ENCODE measurements at places on chromosomes 2 and 18.

- peak; percentile 32 for DNase-seq
These were observed 43.4 kb downstream of the ZNF516 start for GRCh38 chr18:76451396-76452331.

DNA sequence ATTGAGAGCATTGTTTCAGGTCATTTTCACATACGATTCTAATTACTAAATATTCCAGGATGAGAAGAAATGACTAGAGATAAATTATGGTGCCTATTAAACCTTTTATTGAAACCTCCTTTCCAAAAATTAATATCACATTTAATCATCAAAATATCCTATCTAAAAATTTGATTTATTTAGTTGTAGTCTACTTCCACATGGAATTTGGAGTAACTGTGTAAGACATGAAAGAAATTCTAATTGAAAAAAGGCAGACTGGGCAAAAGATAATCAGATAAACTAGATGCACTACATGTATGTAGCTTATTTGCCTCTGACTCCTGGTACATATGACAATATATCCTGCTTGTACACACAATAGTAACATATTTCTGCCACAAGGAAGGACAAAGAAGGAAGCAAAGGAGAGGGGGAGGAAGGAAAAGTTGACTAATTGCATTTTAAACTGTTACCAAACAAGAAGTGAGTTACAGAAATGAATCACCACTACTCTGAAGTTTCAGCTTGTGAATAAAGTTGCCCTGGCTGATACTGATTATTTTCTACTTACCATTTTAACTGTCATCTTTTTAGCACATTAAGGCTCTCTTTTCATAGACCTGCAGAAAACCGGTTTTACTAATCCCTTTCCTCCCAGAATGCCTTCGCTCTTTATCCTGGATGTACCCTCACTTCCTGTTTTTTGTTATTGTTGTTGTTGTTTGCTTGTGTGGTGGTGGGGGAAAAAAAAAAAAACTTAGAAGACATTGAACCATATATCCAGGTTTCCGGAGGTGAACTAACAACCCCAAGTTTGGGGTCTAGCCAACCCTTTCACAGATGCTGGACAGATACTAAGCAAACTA is 28.4 kb downstream of the NRXN1 start:
- DNase-seq, result no peak

GRCh38 chr2:208112969-208113368 is 11.4 kb downstream of the CRYGD start:
- DNase-seq, result peak; percentile 9

- DNase-seq, result no peak
These were observed 105.4 kb downstream of the KCNH7 start for GRCh38 chr2:162732946-162733698.

GRCh38 chr2:21821672-21822227 is 698.0 kb downstream of the TDRD15 start:
- no peak for DNase-seq

GRCh38 chr2:2890901-2891300 is 486.7 kb downstream of the EIPR1 start:
- no peak for DNase-seq

DNA sequence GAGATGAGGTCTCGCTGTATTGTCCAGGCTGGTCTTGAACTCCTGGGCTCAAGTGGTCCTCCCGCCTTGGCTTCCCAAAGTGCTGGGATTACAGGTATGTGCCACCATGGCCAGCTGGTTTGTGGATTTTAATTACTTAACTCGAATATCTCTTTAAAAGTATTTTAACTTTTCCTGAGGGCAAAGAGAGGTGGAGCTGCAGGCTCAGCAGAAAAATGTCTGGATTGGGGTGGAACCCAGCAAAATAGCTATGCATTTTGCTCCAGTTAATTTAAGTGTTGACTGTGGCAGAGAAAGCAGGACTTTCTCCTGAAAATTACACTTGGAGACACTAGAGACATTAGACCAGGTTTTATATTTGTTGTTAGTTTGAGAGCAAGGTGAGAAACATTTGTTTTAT is 35.5 kb upstream of the TXNDC2 start:
- DNase-seq, result no peak

DNA sequence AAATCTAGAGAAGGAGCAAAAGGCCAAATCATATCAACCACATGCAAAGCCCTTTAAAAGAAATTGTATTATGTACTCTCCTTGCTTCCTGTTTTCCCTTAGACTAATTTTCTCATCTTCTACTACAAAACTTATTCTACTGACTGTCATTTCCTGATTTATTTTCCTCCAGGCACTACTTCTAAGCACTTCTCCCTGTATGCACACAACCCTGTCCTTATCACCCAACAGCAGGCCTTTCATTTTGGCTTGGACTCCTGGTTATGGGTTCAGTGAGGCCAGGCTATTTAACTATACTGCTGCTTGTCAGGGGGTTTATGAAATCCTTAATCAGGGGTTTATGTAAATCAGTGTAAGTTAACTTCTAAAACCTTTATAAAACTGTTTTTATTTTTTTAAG is 205.1 kb upstream of the FAM98A start:
- no peak for DNase-seq

GRCh38 chr18:63206433-63207142 is 113.0 kb downstream of the BCL2 start:
- DNase-seq, result no peak

DNA sequence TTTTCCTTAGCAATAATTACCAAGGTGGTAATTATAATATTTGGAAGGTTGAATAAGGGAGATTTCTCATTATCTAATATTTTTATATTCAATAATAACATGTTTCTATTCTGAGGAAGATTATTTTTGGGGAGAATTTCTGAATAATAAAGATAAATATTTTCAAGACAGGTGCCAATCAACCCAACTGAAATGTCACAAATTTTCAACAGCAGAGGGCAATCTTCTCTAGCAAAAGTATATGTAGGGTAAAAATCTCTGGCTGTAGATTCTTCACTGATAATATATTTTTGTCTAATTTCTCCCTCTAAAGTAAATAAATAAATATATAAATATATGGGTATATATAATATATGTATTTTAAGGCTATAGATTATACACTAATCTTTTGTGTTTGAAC is 1187.2 kb upstream of the CRIM1 start:
- no peak for DNase-seq

DNA sequence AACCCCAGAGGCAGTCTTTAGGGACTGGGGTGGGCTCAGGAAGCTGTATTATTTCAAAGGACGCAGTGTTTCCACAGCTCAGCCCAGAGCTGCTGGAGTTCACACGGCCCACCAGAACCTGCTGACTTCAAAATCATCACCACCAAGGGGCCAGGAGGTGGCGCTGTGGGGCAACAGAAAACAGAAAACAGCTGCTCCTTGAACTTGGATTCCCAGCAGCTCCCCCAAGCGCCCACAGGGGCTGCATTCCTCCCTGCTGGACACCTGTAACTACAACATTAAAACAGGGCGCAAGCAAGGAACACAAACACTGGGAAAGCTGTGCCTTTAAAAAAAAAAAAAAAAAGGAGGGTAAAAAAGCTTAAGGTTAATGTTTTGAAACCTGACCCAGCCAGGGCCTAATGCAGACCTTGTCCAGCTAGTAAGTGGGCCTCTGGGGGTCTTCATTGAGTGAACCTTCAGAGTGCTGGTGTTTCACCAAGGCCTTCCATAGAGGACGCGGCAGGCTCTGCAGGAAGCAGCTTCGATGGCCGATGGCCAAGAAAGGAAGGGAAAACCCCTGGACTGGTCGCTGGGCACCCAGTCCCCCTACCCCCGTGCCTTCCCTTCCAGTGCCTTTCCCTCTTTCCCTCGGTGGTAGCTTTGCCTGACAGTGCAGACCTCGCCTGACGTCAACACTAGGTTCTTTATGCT is 25.9 kb downstream of the MLPH start:
- DNase-seq, result peak; percentile 91

GRCh38 chr2:226683196-226683595 is 116.4 kb downstream of the IRS1 start:
- no peak for DNase-seq

GRCh38 chr18:74733598-74733997 is 135.9 kb downstream of the ZNF407 start:
- no peak for DNase-seq

DNA sequence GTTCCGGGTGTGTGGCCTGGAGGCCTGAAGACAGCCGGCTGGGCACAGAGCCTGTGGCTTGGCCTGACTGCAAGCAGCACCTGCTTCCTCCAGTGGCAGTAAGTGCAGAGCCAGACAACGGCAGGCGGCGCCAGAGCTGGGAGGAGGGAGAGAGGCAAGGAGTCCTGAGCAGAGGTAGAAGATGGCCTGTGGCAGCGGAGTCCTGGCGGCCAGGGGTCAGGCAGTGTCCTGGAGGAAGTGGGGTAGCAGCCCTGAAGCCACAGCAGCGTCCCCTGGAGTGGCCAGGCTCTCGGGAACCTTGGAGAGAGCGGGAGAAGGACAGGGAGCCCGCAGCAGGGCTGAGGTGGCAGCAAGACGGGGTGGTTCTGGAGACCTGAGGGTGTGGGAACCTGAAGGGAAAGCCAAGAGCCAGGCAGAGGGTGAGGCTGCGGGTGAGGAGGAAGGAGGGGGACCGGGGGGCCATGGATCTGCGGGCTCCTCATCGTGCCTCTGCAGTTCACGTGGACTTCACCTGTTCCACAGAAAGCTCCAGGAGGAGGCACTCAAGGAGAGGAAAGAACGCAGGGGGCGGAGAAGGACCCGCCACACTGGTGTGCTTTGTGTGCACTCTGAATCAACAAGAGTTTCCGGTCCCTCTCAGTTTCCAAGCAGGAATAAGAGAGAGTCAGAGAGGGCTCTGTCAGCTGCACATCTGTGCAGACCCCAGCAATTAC is 85.9 kb downstream of the USP40 start:
- no peak for DNase-seq

DNA sequence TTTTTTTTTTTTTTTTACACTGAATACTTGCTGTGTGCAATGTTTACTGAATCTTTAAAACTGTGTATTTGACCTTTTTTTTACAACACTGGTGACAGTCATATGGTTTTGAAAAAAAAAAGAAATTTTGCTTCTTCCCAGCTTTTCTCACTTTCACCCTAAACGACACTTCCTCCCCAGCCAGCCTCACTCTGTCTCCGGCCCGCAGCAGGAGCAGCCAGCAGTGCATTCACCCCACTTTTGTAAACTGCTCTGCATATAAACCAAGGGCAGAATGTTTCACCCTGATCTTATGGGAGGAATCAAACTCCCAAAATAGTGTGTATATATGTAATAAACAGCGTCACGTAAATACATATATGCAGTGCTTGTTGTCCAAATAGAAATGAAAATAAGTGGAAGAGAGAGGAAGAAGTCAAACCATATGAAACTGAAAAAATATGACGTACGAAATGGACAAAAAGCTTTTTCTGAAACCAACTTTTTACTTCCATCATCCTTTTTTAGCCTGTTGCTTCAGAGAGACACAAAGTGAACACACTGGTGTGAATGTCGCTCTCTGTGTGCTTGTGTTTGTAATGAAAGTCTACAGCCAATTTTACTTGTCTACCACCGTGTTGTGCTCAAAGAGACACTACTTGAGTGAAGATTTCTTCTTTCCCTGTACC is 54.2 kb downstream of the ZCCHC2 start:
- no peak for DNase-seq

DNA sequence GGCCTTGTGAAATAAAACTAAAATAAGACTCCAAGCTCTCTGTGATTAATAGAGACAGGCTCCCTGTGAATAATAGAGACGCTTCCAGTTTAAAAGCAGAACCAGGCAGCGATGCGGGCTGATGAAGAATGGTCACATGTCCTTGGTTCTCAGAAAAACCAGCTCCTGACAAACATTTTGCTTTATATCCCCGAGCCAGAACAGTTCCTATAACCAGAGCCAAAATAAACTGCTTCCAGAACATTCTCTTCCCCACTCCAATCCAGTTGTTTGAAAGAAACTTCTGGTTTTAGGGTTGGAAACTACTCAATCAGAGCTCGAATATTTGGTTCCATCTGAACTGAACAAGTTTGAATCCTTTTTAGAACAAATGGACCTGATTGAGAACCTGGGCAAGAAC is 213.7 kb downstream of the TSN start:
- no peak for DNase-seq

GRCh38 chr2:190996338-190996946 is 17.5 kb downstream of the STAT1 start:
- DNase-seq, result no peak

- peak; percentile 78 for DNase-seq
These were observed 17.8 kb upstream of the KLHL30 start for GRCh38 chr2:238120463-238121298.

DNA sequence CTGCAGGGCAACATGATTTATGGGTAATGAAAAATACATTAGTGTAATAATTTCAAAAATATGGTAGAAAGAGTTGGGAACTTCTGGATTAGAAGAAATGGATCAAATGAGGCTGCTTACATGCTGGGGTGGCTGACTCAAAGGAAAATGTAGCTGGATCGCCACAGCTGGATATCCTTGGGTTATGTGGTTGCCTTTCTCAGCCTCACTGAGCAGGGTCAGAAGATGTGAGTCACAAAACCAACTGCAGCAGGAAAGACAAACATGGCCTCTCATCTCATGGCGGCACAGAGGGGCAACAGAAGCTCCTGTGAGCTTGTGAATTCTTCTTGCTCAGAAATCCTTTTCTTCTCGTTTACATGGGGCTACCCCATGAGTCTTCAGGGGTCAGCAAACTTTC is 317.1 kb upstream of the SPRED2 start:
- no peak for DNase-seq

DNA sequence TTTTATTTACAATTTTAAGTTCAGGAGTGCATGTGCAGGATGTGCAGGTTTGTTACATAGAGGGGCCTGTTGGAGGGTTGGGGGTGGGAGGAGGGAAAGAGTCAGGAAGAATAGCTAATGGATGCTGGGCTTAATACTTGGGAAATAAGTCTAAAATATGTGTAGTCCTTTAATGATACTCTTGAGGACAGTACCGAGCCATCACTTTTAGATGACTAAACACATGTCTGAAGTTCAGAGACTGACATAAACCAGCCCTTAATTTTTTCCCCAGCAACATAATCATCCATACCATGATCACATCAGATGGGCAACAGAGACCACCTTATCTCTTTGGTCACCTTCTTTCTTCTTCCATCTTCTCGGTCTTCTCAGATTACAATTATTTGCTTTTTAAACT is 189.1 kb upstream of the COL3A1 start:
- no peak for DNase-seq

- DNase-seq, result no peak
These were observed 43.0 kb downstream of the KLF7 start for GRCh38 chr2:207122651-207123334.

DNA sequence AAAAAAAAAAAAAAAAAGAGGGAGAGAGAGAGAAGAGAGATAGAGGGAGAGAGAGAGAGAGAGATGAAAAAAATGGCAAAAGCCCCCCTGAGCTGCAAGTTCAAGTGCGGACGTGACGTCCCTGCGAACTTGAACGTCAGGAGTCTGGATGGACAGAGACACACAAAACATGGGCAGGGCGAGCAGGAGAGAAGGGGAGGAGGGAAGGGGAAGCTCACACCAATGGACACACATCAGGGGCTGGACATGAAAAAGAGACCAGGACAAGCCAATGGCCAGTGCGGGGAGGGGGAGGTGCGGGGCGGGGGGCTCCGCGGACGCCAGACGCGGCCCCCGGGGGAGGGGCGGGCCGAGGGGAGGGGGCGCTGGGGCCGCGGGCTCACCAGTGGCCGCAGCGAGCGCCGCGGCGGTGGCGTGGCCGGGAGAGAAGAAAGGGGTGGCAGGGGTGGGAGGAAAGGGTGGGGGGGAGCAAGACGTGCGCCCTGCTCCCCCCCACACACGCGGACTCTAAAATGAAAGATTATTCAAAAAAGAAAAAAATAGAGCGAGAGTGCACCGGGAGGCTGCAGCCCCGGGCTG is at the start of gene BCL11A:
TSS of gene BCL11A (minus strand) at position 160 of the 579 bp plus-strand sequence. CDS start 384 bp downstream, outside the sequence.
- DNase-seq, result peak; percentile 71
